ENCODE measurements at places on chromosomes 1 and 21. TPM values are rescaled to one million over a fixed set of nuclear protein-coding genes. Genes with fewer than 3 reads are reported as not detected.
A peak's percentile ranks its signal among the peaks of the same experiment; 100 is the strongest.

DNA sequence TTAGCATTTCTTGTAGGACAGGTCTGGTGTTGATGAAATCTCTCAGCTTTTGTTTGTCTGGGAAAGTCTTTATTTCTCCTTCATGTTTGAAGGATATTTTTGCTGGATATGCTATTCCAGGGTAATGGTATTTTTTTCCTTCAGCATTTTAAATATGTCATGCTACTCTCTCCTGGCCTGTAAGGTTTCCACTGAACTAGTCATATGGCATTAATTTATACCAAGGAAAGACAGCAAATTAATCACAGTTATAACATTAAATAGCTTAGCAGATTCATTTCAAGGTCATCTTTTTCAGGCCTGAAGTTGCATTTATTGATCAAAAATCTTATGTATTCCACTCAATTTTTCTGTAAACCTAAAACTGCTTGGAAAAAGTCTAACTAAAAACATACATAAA, 54.9 kb downstream of the AK5 start:
- no peak overlapping the region for H3K4me3 ChIP-seq
- DNase-seq = no peak
- no peaks in the 10 kb centered on the region for H3K36me3 ChIP-seq
- H3K27ac ChIP-seq = no peak overlapping the region
- H3K4me1 ChIP-seq = no peaks in the 10 kb centered on the region

GRCh38 chr21:46454634-46455390, 3.9 kb upstream of the DIP2A start:
- no peak for DNase-seq
- H3K27ac ChIP-seq = peak overlapping the region; percentile 43
- no peaks in the 10 kb centered on the region for H3K27me3 ChIP-seq
- H3K36me3 ChIP-seq = no peaks in the 10 kb centered on the region
- H3K4me3 ChIP-seq = no peak overlapping the region
- H3K4me1 ChIP-seq = peaks cover 24% of the 10 kb centered on the region

GRCh38 chr1:170583186-170583585, 51.2 kb downstream of the GORAB start:
- H3K4me1 ChIP-seq = peaks cover 8% of the 10 kb centered on the region
- H3K27me3 ChIP-seq = no peaks in the 10 kb centered on the region
- no peak overlapping the region for H3K4me3 ChIP-seq
- DNase-seq = no peak
- H3K27ac ChIP-seq = no peak overlapping the region

DNA sequence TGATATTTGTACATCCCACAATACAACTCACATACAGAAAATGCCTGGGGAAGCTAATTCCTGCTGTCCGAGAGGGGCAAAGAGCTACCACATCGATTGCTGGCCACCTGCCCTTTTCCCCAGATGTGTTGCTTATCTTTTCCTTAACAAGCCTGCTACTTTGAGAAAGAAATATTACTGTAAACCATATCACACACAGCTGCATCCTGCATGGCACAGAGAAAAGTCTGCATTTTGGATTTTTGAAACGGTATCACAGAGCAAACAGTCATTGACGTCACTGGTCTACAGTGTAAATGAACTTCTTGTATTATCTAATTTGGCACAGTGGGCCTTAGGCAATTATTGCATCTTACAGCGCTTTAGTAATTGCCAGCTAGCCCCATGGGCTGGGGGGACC, 164.7 kb downstream of the CLIC6 start:
- no peaks in the 10 kb centered on the region for H3K27me3 ChIP-seq
- H3K27ac ChIP-seq = no peak overlapping the region
- H3K4me3 ChIP-seq = no peak overlapping the region
- DNase-seq = no peak
- H3K4me1 ChIP-seq = peaks cover 32% of the 10 kb centered on the region
- peaks cover 57% of the 10 kb centered on the region for H3K36me3 ChIP-seq

GRCh38 chr1:42921769-42922168, 36.9 kb downstream of the SLC2A1 start:
- H3K36me3 ChIP-seq = peaks cover 12% of the 10 kb centered on the region
- DNase-seq = no peak
- H3K27ac ChIP-seq = no peak overlapping the region
- H3K4me1 ChIP-seq = peaks cover 15% of the 10 kb centered on the region

GRCh38 chr1:164325786-164326185, 233.2 kb upstream of the PBX1 start:
- H3K27me3 ChIP-seq = no peaks in the 10 kb centered on the region
- no peak for DNase-seq
- no peaks in the 10 kb centered on the region for H3K4me1 ChIP-seq
- H3K36me3 ChIP-seq = no peaks in the 10 kb centered on the region
- H3K4me3 ChIP-seq = no peak overlapping the region

DNA sequence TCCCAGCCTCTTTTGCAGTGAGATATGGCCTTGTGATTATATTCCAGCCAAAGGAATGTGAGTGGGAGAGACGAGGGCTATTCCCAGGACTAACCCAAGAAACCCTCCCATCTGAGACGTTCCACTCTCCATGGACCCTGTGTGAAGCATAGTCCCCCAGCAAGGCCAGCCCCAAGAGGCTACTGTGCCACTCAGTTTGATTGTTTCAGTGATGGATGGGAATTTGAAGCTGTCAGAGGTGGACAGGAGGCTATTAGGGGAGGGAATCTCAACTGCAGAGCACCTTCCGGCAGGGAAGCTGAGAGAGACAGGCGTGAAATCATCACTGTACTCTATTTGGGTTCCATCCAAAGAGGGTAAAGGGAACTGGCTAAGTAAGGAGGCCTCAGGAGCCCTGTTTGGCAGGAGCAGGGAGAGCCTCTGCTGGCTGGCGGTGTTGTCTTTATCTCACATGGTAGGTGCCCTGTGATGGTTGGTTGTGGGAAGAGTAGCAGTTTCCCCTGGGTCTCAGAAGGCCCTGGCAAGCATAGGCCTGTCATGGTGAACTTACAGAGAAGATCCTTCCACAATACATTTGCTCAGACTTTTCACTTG, 3.4 kb upstream of the TEX35 start:
- no peak overlapping the region for H3K27ac ChIP-seq
- H3K36me3 ChIP-seq = no peaks in the 10 kb centered on the region
- H3K27me3 ChIP-seq = no peaks in the 10 kb centered on the region

GRCh38 chr1:174800216-174800851, 199.4 kb upstream of the CACYBP start:
- no peak for DNase-seq
- H3K4me1 ChIP-seq = peaks cover 19% of the 10 kb centered on the region
- H3K36me3 ChIP-seq = no peaks in the 10 kb centered on the region
- peaks cover 12% of the 10 kb centered on the region for H3K27me3 ChIP-seq

GRCh38 chr1:43034778-43035177, 76.1 kb upstream of the SLC2A1 start:
- H3K4me1 ChIP-seq = no peaks in the 10 kb centered on the region
- no peak overlapping the region for H3K4me3 ChIP-seq
- H3K36me3 ChIP-seq = no peaks in the 10 kb centered on the region
- no peak overlapping the region for H3K27ac ChIP-seq

DNA sequence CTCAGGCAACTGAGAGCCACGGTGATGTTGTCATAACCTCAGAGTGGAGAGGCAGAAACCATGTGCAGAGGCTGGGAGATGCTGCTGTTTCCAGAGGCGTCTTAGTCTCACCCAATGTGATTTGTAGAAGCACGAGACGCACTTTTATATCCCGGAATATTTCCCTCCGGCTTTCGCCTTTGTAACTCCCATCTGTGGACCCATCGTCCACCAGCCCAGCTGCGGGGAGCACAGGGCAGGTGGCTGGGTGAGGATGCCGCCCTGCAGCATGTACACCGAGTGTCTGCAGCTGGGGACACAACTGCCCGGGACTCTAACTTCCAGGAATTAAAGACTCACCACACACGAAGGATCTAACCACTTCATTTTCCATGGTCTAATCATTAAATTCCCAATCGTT, 43.5 kb downstream of the UBASH3A start:
- H3K36me3 ChIP-seq = no peaks in the 10 kb centered on the region
- H3K4me3 ChIP-seq = no peak overlapping the region
- no peaks in the 10 kb centered on the region for H3K27me3 ChIP-seq
- no peaks in the 10 kb centered on the region for H3K4me1 ChIP-seq
- DNase-seq = no peak

DNA sequence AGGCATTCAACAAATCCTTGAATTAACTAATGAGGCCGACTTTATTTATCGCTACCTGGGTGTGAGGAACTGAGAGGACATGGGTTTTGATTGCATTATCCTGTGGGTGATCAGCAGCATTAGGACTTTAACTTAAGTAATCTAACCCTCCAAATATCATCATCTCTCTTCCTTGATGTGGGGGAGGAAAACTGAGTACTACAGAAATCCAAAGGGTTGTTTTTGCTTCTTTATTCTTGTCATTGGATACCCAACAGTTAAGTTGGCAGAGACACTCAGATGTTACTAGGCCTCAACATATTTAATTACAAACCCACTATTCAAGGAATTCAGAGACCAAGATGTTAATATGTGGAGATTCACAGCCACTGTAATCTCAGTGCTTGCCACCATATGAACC, 97.4 kb upstream of the ST6GALNAC5 start:
- H3K27ac ChIP-seq = no peak overlapping the region
- H3K27me3 ChIP-seq = no peaks in the 10 kb centered on the region
- no peaks in the 10 kb centered on the region for H3K4me1 ChIP-seq
- no peak for DNase-seq
- H3K4me3 ChIP-seq = no peak overlapping the region

GRCh38 chr1:153439273-153439672, 21.2 kb downstream of the S100A7 start:
- H3K27me3 ChIP-seq = no peaks in the 10 kb centered on the region
- H3K36me3 ChIP-seq = no peaks in the 10 kb centered on the region
- H3K4me3 ChIP-seq = no peak overlapping the region
- H3K27ac ChIP-seq = no peak overlapping the region
- DNase-seq = no peak

The HENMT1 gene
- 2.2 TPM for total RNA-seq

The FCRLA gene
- total RNA-seq = 0.38 TPM
